ENCODE measurements at places on chromosomes 6 and 20.

GRCh38 chr6:159777240-159777904, 12.0 kb downstream of the TCP1 start:
- DNase-seq, result no peak

DNA sequence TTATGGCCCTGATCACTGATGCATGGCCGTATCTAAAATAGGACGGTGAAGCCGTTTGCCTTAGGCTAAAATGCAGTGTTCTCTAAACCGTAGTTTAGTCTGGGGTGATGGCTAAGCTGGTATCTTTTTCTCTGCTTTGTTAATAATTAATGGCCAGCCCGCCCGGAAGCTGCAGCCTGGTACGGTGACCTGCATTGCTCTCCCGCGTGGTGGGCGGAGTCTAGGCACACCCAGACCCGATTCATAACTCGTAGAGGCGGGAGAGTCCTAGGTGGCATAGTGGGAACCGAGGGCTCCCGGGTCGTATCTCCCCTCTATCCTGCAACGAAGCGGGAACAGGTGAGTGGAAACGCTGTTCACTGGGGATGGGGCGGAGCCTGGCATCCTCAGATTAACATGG, 5.5 kb downstream of the CDH4 start:
- no peak for DNase-seq

- DNase-seq, result no peak
Measured at GRCh38 chr6:66556936-66557335, 849.9 kb upstream of the EYS start.

- no peak for DNase-seq
Measured at GRCh38 chr6:159957071-159957673, 11.7 kb upstream of the IGF2R start.

GRCh38 chr6:45619994-45620471, 242.3 kb upstream of the SUPT3H start:
- DNase-seq, result no peak

- DNase-seq, result peak; percentile 30
Measured at GRCh38 chr6:159788753-159789376, 537 bp downstream of the TCP1 start.

DNA sequence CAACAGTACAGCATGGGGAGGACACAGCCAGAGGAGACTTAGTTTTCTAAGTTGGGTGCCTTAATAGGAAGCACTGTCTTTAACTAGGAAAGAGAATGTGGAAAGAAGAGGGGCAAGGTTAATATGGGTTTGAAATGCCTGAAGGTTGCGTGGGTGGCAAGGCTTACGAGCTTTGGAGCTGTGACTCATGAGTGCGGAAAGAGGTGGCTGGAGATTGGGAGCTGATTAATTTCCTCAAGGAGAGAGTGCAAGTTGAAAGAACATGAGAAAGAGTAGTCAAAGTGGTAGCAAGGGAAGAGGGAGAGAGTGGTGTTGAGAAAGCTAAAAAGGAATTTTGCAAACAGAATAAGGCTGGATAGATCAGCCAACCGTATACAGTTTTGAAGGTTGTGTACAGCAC, 315.1 kb upstream of the PRND start:
- no peak for DNase-seq

DNA sequence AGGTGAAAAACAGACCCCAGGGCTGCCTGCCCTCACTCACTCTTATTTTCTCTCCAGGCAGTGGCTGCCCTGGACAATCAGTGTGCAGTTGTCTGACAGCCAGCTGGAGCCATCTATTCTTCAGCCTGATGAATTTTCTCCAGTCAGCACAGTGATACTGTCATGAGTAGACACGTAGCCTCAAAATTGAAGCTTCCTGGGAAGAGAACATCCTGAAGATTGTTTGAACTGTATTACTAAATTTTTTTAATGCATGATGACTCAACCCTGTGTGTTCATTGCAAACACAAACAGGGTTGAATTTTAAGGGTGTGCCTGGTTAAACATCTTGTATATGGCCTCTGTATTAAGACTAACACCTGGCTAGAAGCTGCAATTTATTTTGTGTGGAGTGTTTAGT, 49.8 kb upstream of the STXBP5 start:
- no peak for DNase-seq

DNA sequence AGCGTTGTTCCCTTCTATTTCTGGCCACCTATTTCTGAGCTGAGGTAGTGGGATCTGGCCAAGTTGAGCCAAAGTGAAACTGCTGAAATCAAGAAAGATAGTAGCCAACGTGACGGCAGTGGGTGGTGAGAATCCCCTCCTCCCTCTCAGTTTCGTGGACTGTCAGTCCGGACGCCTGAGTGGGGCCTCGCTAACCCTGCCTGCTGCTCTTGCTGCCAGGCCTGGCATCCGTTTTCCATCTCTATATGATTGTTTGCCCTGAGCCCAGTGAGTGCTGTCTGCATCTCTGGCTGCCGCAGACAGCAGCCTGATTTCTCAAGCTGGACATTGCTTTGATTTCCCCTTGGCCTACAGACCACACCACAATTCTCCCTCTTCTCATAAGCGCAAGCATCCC, 23.5 kb upstream of the PAX1 start:
- no peak for DNase-seq

- no peak for DNase-seq
Measured at GRCh38 chr6:108732091-108732870, 115.9 kb upstream of the ARMC2 start.

- DNase-seq, result no peak
Measured at GRCh38 chr6:111499269-111499793, 16.3 kb upstream of the REV3L start.

- no peak for DNase-seq
Measured at GRCh38 chr20:45087097-45087790, 13.7 kb downstream of the KCNS1 start.

DNA sequence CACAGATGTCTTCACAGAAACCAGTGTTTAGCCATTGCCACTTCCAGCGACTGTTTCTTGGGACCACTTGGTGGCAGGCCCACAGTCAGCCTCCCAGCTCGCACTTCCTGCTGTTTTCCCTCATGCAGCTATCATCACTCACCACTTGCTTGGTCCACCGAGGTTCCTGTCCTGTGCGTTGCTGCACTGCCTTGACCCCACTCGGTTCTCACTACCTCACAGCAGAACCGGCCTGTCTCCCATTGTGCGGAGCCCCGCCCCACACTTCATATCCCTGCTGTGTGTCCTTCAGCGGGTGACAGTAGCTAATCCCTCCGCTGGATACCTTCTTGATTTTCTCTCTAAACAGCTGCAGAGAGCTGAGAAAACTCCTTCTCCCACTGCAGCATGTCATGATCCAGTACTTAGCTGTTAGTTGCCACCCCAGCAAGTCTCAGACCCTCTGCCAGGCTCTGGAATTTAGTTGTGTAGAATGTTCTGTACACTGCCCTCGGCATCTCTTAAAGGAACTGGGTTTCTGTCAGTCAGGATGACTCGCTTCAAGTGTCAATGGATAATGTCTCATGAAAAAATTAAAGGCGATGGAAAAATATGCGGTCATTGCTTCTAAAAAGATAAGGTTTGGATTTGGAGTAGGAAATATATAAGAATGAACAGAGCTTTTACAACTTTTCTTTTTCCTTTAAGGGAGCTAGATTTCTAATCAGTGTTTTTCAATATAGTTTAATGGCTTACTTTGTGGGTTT, 208.0 kb downstream of the FARS2 start:
- no peak for DNase-seq

DNA sequence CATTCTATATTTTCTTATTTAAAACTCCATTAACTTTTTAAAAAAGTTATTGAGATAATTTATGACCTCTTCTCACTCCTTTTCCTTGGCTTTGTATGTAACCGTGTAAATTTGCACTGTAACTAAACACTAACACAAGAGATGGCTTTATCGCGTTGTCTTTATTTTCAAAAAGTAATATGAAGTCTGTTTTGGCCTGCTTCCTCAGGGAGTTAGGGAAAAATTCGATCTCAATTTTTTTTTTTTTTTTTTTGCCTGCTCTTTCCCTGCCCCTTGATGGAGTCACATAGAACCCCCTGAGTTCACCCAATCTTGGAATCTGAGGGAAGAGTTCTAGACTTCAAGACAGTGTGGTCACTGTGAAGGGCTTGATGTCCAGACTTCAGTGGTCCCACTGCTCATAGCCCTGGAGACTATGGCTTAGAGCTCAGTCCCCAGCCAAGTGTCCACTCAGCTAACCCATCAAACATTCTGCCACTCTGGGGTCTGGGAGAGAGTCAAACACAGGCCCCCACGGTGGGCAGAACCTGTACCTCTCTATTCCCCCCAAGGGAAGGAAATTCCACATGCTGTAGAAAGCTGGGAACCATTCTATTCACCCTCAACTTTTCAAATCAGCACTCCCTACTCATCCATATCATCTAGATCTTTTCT, 15.7 kb upstream of the TBC1D22B start:
- DNase-seq, result no peak

GRCh38 chr20:17460119-17460518, 71.1 kb downstream of the BFSP1 start:
- DNase-seq, result no peak

- DNase-seq, result no peak
Measured at GRCh38 chr6:128327890-128328289, 192.5 kb downstream of the PTPRK start.

DNA sequence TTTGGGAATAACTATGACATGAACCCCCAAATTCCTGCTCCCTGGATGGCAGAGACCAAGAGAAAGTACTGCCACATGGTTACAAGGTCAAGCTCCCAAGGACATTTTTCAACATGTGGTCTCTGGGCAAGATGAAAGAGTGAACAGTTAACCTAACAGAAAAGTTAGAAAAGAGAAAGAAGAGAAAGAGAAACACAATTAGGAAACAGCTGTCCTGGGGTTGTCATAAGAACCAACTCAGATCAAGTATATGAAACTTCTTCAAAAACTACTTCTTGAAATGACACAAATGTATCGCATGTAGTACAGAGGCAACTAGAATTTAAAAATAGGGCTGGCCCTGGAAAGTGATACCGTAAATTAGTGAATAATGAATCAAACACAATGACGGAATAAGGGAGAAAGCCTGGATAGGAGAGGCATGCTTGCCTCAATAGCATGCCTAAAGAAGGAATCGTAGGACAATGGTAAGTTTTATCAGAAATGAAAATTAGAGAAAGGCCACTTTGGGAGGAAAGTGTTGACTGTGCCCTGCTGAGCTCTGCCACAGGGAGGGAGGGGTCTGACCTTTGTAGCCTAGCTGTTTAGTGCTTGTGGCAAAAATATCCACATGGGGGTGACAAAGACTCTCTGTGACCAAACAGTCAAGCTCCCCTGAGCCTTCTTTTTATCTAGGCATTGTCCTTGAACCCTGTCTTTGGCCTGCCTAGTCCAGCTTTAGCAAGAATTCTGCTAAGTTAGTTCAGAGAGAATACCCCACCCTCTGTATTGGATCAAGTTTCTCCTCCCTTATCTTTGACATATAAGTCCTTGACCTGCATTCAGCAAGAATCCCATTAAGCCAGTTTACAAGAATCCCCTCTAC, 4.3 kb upstream of the DCBLD1 start:
- DNase-seq, result no peak

DNA sequence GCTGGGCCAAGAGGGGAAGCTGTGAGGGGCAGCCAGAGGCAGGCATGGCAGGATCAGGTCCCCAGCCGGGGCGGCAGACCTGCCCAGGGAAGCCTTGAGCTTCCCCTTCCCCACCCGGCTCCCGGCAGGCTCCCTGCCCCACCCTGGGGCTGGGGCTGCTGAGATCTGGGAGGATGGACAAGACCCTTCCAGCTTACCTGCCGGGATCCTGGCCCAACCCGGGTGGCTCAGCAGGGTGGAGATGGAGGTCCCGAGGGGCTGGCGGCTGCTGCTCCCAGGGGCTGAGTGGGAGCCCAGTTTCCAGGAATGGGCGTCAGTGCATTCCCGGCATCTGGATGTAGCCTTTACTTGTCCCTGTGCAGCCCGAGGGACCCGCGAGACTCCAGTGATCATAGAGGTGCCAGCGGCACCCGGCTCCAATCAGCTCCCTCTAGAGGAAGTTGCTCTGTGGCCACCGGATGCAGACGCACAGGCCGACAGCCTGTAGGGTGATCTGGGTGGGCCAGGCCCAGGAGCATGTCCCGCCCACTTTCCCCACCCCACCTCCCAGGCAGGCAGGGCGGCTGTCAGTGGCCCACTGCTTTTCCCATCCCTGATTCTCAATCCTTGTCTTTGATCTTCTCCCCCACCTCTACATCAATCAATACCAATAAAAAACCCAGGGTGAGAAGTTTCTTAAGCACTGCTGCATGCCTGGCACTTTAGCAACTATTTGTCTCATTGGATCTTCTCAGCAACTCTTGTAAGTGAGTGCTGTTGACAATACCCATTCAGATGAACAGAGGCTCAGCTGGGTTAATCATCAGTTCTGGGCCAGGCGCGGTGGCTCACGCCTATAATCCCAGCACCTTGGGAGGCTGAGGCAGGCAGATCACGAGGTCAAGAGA, at the start of gene BAK1:
BAK1 (minus strand) TSS at position 449 of the 887 bp plus-strand sequence. CDS start 2,672 bp downstream, outside the sequence.
- peak; percentile 88 for DNase-seq

DNA sequence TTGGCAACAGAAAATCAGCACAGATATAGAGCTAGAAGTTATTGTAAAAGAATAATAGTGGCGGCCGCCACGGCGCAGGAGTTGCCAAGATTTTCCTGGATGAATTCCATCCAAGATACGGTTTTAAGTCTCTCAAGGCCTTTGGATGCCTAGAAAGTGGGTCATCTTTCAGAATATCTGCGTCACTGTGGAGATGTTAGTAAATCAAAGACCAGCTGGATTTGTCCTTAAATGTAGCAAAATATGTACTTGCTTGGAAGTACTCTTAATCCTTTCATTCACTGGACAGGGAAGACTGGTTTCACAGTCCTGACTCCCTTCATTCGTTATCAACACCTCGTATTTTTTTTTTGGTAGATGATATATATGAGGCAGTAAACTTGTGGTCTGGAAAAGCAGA, 83.0 kb downstream of the SLC22A3 start:
- peak; percentile 90 for DNase-seq

DNA sequence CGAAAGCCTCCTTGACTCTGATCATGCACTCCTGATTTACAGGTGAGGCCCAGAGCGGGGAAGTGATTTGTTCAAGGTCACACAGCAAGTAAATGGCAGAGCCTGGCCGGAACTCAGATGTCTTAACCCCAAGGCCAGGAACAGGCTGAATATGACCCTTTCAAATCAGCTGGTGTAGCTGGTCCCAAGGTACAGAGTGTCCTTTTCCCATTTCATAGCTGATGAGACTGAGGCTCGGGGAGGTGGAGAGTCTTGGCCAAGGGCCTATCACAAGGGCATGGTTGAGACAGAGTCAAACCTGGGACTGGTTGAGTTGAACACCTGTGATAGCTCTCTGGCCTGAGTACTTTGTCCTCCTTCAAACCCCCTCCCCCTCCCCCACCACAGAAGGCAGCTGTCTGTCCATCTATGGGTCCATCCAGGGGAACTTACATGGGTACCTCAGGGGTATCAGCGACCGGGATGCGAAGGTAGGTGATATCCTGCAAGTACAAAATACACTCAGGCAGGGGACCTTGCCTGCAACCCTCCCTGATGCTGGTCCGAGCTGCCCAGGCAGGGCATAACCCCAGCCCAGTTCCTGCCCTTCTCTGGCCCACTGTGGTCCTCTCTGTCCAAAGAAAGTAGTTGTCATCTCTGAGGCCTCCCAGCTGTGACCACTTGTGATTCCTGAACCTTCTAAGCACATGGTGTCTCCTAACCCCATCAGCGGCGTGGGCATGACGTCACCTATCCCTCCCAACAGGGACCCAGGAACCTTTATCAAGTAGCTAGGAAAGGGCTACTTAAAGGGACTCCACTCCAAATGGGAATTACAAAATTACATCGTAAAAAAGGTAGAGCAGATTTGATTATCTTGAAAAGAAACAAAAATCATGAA, 5.6 kb downstream of the DUSP15 start:
- no peak for DNase-seq
